Tibial nerve (tissue), 4 donors: ENCODE measurements at places on chromosomes 2 and 18.
A peak's percentile ranks its signal among the peaks of the same experiment; 100 is the strongest.

- H3K4me3 ChIP-seq: peak overlapping the region; percentile 84
- H3K27ac ChIP-seq: peak overlapping the region; percentile 95
- H3K4me1 ChIP-seq: peaks cover 8% of the 10 kb centered on the region
- no peak for DNase-seq
- H3K36me3 ChIP-seq: no peaks in the 10 kb centered on the region
- H3K27me3 ChIP-seq: no peaks in the 10 kb centered on the region
Measured at GRCh38 chr18:22932885-22933205, 283 bp upstream of the RBBP8 start.

DNA sequence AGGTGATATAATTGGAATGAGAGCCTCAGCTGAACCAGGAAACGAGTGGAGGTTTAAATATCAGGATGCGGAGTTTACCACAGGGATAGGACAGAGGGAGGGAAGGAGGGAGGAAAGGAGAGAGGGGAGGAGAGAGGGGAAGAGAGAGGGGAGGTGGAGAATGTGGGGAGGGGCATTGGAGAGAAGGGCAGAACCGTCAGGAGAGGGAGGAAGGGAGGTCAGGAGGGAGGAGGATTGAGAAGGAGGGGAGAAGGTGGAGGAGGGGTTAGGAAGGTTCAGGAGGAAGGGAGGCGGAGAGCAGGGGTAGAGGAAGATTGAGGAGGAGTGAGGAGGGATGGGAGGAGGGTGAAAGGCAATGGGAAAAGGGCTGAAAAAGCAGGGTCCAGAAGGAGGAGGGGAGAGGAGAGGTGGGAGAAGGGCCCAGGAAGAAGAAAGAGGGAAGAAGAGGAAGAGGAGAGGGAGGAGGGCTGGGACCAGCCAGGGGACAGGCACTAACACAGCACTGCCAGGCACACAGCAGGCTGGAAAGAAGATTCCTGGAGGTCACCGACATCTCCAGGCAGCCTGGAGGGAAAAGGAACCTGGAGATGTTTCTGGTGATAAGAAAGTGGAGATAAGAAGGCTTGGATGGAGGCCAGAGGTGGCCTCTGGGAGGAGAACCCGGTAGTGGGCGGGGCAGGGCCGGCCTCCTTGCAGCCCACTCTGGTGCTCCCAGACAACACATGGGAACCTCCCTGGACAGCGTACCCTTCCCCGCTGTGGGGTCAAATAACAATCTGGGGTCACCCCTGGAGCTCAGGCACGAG lies 176.7 kb upstream of the SMAD2 start:
- no peak overlapping the region for H3K4me3 ChIP-seq
- H3K4me1 ChIP-seq: no peaks in the 10 kb centered on the region
- no peak overlapping the region for H3K27ac ChIP-seq
- H3K27me3 ChIP-seq: no peaks in the 10 kb centered on the region
- H3K36me3 ChIP-seq: no peaks in the 10 kb centered on the region

- no peaks in the 10 kb centered on the region for H3K36me3 ChIP-seq
- no peak overlapping the region for H3K4me3 ChIP-seq
- H3K27me3 ChIP-seq: no peaks in the 10 kb centered on the region
- peak overlapping the region; percentile 98 for H3K27ac ChIP-seq
Measured at GRCh38 chr2:112585873-112586464, 1.6 kb downstream of the CHCHD5 start.

- H3K4me1 ChIP-seq: no peaks in the 10 kb centered on the region
- H3K27ac ChIP-seq: no peak overlapping the region
- H3K4me3 ChIP-seq: no peak overlapping the region
- H3K36me3 ChIP-seq: no peaks in the 10 kb centered on the region
Measured at GRCh38 chr18:60966876-60967275, 366.4 kb upstream of the CDH20 start.

- H3K36me3 ChIP-seq: no peaks in the 10 kb centered on the region
- H3K4me3 ChIP-seq: peak overlapping the region; percentile 15
Measured at GRCh38 chr2:127641846-127642507, 4.0 kb upstream of the GPR17 start.

DNA sequence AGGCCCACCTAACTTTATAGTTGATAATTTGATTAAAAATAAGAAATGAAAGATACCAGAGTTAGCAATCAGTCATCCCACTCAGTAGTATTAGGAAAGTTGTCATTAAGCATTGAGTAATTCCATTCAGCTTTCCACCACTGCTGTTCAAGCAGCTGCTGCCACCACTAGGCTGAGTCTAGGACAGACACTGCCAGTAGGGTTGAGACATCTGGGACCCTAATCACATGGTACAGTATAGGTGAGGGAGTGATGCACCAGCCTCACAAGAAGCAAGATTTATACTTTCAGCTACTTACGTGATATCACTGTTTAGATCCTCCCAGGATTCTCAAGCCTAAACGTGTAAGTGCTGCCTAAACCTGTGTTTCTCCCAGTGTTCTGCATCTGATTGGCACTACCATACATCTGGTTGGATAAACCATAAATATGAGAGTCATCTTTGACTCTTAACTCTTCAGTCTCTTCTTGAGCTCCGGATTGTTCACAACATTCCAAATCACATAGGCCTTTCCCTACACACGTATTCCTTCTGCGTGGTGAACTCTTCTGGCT lies 3.2 kb downstream of the UBXN4 start:
- no peaks in the 10 kb centered on the region for H3K27me3 ChIP-seq
- DNase-seq: no peak
- H3K4me1 ChIP-seq: peaks cover 18% of the 10 kb centered on the region
- H3K4me3 ChIP-seq: no peak overlapping the region

- H3K27me3 ChIP-seq: no peaks in the 10 kb centered on the region
- no peak for DNase-seq
- no peak overlapping the region for H3K27ac ChIP-seq
- no peak overlapping the region for H3K4me3 ChIP-seq
- no peaks in the 10 kb centered on the region for H3K36me3 ChIP-seq
- H3K4me1 ChIP-seq: no peaks in the 10 kb centered on the region
Measured at GRCh38 chr2:171136024-171136423, 24.7 kb downstream of the TLK1 start.

DNA sequence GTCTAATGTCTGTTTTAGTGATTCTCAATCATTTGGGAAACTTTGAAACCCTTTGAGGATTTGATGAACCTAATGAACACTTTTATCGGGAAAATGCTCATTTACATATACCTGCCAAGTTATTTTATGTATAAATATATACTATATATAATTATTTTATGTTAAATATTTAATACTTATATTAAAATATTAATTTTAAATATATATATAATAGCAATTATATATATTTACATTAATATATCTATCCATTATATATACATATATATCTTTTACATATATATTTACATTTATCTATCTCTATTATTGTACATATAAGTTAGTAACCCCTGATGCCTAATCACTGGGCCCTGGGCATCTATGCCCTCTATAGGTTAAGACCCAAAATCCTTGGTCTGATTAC lies 763.3 kb upstream of the FSHR start:
- H3K27ac ChIP-seq: no peak overlapping the region
- no peaks in the 10 kb centered on the region for H3K4me1 ChIP-seq
- H3K4me3 ChIP-seq: no peak overlapping the region
- no peaks in the 10 kb centered on the region for H3K27me3 ChIP-seq

DNA sequence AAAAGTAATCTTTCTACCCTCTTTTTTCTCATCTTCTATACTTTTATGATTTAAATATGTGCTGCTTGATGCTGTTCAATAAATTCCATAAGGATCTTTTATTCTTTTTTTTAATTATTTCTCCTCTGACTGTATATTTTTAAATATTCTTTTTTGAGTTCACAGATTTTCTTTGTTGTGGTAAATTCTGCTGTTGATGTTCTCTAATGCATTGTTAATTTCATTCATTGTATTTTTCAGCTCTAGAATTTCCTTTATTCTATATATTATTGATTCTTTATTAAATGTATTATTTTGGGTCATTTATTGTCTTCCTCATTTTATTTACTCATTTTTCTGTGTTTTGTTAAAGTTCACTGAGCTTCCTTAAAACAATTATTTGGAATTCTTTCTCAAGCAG lies 260.9 kb downstream of the ZNF804A start:
- no peak overlapping the region for H3K4me3 ChIP-seq
- DNase-seq: no peak
- H3K27ac ChIP-seq: no peak overlapping the region
- no peaks in the 10 kb centered on the region for H3K27me3 ChIP-seq
- H3K36me3 ChIP-seq: no peaks in the 10 kb centered on the region

GRCh38 chr2:97991081-97991856 lies 4.5 kb downstream of the TMEM131 start:
- H3K27me3 ChIP-seq: no peaks in the 10 kb centered on the region
- no peak overlapping the region for H3K27ac ChIP-seq
- peaks cover 12% of the 10 kb centered on the region for H3K4me1 ChIP-seq
- no peak overlapping the region for H3K4me3 ChIP-seq
- no peak for DNase-seq
